Tibial nerve (tissue), 4 donors: ENCODE measurements at places on chromosomes 11 and 22. TPM values are rescaled to one million over a fixed set of nuclear protein-coding genes. Genes with fewer than 3 reads are reported as not detected.
A peak's percentile ranks its signal among the peaks of the same experiment; 100 is the strongest.

DNA sequence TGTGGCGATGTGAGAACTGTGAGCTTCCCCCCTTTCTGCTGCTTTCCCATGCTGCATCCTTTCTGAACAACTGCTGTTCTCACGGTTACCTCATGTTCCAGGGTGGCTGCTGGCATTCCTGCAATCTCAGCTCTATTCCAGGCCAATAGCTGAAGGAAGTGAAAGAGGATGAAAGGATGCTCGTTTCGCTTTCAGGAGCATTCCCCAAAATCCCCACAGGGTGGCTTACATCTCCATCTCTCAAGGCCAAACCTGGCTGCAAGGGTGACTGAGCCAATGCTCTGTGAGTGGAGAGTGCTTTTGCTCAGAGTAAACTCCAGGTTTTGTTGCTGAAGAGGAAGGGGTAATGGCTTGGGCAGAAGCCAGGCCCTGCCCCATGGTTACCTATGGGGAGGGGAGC is 848.2 kb downstream of the BRD1 start:
- no peak for DNase-seq

GRCh38 chr11:16897470-16898061 is 116.6 kb downstream of the PLEKHA7 start:
- no peak for DNase-seq

DNA sequence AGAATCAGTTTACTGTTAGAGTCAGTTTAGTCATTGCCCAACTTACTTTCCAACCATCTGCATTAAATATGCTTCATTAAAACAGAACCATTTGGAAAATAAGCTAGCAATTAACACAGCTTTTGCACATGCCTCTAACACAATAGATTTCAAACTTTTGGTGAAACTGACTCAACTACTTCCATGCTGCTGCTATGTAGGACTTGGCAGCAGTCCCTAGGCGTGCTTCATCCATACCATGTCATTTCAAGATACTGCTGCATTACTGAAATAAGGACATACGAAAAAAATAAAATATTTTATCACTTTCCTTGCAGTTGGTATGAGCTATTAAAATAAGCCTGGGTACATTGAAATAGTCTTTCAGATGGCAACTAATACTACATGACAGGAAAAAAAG is 65.5 kb upstream of the SOX6 start:
- no peak for DNase-seq

DNA sequence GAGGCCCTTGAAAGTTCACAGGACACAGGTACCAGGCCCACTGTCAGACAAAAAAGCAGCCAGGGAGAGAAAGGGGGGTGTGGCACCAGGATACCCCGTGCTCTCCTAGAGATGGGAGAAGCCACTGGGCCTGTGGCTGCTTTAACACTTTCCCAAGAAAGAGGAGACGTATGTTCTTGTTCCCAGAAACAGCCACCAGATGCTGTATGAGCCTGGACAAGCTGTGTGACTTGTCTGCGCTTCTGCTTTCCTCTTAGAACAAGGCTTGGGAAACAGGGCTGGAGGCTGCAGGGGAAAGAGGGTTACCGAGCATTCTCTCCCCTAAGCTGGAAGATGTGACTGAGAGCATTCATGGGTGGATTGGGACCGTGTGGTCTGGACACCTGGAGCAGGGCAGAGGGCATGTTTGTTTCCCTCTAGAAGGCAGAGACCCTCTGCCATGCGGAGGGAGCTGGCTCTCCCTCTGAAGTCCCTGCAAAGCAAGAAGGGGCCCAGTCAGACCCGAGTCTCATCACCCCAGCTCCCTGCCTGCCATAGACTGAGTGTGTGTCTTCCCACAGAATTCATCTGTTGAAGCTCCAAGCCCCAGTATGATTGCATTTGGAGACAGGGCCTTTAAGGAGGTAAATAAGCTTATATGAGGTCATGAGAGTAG is 74.1 kb downstream of the TRIM29 start:
- DNase-seq = no peak

ART1 gene
- total RNA-seq = not detected

LYVE1 gene
- 36.1 TPM for total RNA-seq

SHISAL1 gene
- total RNA-seq = 0.22 TPM

MUC15 gene
- not detected for total RNA-seq

DNA sequence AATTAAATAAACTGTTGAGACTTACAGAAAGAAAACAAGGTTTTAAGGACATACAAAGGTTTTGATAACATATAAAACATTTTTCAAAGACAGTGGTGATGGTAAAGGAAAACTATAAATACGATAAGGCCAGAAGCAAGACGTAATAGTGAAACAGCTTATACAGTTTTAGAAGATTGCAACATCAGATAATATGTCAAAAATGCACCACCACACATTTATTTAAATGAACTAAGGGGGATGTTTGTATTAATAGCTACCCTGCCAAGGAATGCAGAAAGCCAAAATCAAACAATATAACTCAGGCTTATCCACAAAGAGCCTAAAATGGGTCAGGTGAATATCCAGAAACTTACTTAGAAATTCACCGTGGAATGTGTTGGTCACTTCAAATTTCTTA is 981.6 kb upstream of the FAT3 start:
- no peak for DNase-seq

- peak; percentile 38 for DNase-seq
These were observed 13.3 kb downstream of the SLCO2B1 start for GRCh38 chr11:75163921-75164849.

GRCh38 chr22:48207919-48208535 is 1445.6 kb downstream of the TBC1D22A start:
- DNase-seq = no peak

- no peak for DNase-seq
These were observed 51.0 kb upstream of the CARS1 start for GRCh38 chr11:3108183-3108721.

YPEL4 gene
- 0.30 TPM for total RNA-seq

- no peak for DNase-seq
These were observed 16.3 kb downstream of the MYO7A start for GRCh38 chr11:77144196-77144856.

XKR3 gene
- not detected for total RNA-seq

DNA sequence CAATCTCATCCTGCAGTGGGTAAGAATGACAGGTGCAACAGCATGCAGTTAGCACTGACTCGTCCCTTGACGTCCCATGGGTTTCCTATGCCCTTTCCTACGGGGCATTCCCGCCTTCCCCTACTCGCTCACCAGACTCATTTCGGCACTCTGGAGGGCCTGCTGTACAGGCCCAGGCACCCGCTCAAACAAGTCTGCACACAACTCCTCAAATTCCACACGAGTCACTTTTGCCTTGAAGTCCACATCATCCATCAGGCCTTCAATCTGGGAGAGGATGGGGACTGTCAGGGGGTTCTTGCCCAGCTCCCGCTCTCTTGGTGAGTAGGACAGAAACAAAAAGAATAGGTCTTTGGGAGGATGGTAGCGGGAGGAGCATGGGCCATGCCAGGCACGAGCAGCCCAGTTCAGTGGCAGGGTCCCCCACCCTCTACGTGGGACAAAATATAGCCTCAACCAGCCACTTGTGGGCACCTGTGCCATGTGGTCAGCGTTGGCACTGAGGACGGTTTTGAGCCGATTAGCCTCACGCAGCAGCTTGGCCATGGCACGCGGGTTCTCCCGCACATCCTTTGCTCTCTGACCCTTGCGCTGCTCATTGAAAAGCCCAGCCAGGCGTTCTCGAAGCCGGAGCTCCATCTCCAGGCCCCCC is 4.7 kb downstream of the HYOU1 start:
- DNase-seq = no peak

DNA sequence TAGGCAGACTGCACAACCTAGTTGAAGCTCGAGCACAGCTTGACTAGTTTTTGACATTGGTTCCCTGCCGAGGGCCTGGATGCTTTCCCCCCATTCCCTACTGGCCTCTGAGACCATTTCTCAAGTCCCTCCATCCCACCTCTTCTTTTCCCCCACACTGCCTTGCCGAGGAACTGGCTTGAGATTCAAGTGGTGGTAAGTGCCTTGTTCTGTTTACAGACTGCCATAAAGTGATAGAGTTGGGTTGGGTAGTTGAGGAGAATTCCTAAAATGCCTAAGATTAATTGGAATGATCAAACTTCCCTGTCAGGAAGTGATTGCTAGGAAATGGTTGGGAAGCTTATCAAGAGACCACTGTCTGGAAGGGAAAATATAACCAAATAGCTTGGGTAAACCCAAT is 16.2 kb downstream of the MRPL16 start:
- no peak for DNase-seq

TMEM121B gene
- under 0.01 TPM for total RNA-seq

DNA sequence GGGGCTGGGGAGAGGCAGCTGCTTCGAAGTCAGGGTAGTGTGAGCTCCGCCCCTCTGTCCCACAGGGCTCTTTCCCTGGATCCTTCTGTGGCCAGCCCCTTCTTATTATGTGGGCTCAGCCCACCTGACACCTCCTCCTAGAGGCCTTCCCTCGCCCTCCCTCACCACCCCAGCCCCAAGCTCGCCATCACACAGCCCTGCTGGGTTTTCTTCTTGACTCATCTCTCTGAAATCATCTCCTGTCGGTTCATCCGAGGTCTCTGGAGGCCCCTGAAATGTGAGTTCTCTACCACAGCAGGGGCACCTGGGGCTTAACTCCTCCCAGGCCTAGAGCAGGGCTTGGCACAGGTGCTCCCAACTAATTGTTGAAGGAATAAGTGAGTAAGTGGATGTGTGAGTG is 65.2 kb downstream of the CACNA1I start:
- DNase-seq = no peak

DNA sequence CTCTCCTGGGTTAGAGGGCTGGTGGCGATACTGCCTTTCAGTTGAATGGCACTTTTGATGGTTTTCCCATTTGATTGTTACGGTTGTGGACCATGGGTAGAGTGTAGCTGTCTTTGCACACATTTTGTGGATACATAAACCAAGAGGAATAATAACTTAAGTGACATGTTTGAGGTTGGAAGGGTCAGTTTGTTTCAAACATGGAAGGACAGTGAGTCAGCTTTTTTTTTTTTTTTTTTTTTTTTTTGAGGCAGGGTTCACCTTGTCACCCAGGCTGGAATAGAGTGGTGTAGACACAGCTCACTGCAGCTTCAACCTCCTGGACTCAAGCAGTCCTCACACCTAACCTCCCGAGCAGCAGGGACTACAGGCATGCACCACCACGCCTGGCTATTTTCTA is 41.1 kb downstream of the PPFIA1 start:
- no peak for DNase-seq

DNA sequence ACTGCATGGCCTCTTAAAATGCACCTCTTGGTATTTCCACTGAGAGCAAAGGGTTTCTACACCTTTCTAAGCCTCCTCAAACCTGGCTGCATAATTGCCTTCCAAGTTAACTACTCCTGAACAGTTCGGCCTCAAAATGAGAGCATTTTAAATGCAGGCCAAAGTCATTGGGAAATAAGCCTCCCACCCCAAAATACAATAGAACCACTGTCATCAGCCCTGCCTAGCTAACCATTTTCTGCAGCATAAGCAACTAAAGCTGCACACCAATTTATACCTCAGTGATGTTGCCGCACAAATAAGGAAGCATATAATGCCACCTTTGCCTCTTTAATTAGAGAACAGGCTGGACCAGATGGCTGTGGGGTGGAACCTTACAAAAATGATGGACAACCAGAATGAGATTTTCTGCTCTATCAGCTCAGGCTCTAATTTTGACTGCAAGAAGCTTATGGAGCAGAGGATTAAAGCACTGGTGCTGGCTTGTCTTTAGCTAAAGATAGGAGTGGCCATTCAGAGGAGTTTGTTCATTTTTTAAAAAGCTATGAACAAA is 4.3 kb downstream of the TOB2 start:
- DNase-seq = no peak

- DNase-seq = no peak
These were observed 9.1 kb downstream of the LTBP3 start for GRCh38 chr11:65549096-65549495.

XNDC1N gene
- total RNA-seq = 4.6 TPM

DDTL gene
- not detected for total RNA-seq

GRM5 gene
- under 0.01 TPM for total RNA-seq

DNA sequence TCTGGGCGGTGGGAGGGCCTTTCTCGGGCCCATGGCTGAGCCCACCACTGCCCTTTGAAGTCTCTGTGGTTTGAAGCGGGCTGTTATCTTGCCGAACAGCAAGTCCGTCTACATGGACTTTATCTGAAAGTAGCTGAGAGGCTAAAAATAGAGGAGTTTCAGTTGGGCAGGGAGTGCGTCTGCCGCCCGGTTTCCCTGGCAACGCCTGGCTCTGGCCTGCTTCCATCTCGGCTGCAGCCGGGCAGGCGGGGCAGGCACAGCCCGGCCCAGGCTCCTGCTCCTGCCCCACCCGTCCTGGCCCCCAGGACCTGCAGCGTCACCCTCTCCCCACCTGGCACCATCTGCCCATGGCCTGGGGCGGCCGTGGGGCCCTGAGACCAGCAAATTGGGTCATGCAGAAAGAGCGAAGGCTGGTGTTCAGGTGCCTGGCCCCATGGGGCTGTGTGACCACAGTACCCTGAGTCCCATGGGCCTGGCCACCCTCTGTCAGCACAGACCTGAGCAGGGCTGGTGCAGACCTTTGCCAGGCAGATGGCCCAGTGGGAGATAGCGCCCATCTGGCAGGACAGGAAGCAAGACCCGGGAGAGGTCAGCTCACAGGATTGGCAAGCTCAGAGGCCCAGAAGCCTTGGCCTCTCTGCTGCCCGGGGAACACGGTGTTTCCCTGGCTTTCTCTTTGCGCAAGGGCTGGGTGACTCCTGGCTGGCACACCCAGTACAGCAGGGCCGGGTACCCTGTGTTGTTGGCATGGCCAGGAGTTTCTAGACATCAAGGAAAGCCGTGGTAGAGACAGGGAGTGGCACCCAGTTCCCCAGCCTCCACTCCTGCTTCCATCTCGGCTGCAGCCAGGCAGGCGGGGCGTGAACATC is 79.1 kb upstream of the KCNQ1OT1 start:
- peak; percentile 42 for DNase-seq

- peak; percentile 45 for DNase-seq
These were observed 609 bp downstream of the CDK2AP2 start for GRCh38 chr11:67507242-67507863.

GRCh38 chr11:106608677-106609076 is 409.6 kb downstream of the GUCY1A2 start:
- no peak for DNase-seq

GRCh38 chr22:39534591-39535356 is 2.2 kb upstream of the RPS19BP1 start:
- peak; percentile 91 for DNase-seq

DNA sequence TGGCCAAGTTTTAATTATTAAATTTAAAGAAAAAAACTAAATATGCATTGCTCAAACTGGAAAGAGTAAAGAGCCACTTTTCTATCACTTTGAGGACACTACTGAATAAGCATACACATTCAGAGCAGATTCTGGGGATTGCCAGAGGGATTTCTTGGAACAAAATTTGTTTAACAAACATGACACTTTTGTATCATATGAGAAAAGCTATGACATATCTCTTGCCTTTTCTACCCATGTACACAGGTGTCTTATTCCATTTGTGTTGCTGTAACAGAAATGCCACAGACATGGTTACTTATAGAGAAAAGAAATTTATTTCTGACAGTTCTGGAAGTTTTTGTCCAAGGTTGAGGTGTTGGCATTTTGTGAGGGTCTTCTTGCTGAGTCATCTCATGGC is 13.5 kb upstream of the USP28 start:
- DNase-seq = no peak

OR10D3 gene
- total RNA-seq = not detected

DNA sequence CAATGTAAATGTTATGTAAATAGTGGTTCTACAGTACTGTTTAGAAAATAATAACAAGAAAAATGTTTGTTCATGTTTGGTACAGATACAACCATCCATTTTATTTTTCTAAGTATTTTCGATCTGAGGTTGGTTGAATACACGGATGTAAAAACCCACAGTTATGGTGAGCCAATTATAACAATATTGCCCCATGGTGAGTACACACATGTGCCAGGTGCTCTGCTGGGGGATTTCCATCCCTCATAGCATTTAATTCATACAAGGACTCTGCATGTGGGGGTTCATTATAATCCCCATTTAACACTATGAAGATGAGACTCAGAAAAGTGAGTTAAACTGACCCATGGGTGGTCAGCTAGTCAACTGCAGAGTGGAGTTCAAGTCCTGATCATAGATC is 23.3 kb upstream of the TTC28 start:
- DNase-seq = no peak
